ENCODE measurements at places on chromosomes 6 and 20. TPM values are rescaled to one million over a fixed set of nuclear protein-coding genes. Genes with fewer than 3 reads are reported as not detected.

The COL19A1 gene
- total RNA-seq: not detected

The PRSS35 gene
- not detected for total RNA-seq

The SLC22A7 gene
- total RNA-seq: not detected

The MYCT1 gene
- 192 TPM for total RNA-seq

The NEU1 gene
- 43.3 TPM for total RNA-seq

The CHRNA4 gene
- not detected for total RNA-seq

The SGK2 gene
- total RNA-seq: 0.43 TPM

The DCDC2 gene
- total RNA-seq: not detected

The HLA-DOB gene
- total RNA-seq: not detected

The PSORS1C2 gene
- total RNA-seq: not detected

The PAX1 gene
- not detected for total RNA-seq

The PRR3 gene
- total RNA-seq: 2.6 TPM
